NCI-H1092 treated with DMSO at 0.1 percent for 48 hours (cell line): ENCODE measurements at places on chromosomes 1 and 21.

DNA sequence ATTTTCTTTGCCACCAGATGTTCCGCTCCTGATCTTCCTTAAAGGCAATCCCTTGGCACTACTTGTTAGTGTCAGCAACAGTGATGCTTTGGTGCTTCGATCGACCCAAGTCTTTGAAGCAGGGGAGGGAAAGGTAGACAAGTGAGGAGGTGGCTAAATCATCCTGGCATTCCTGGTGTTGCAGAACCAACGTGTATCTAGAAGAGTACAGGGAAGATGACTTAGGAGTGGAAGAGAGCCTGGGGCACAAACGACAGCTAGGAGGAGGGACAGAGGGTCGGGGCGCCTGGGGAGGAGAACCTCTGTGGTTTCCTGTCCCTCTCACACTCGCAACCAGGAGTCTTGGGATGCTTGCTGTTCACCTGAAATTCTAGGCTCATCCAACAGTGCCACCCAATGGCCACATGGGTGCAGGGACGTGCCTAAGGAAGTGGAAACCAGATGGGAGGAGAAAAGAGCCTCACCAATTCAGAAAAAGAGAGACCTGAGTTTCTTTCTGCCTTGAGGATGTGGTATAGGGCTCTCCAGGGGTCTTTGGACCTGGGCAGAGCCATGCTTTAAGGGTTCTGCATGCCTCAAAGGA lies 9.5 kb upstream of the KCNA2 start:
- peak; percentile 72 for DNase-seq

DNA sequence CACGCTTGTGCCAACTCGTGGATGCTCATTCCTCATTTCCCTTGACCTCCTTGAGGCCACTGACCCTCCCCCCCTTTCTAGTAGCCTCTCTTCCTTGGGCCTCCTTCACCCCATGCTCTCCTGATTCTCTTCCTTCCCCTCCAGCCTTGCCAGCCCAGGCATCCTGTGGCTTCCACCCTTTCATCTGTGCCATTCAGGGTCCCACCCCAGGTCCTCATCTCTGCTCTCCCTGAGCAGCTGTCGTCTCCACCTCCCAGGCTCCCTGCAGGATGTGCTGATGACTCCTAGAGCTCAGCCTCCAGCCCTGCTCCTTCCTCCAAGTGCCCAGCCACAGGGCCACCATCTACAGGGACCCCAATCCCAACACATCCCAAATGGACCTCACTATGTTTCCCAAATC lies 197.4 kb downstream of the GRIK3 start:
- DNase-seq = no peak

DNA sequence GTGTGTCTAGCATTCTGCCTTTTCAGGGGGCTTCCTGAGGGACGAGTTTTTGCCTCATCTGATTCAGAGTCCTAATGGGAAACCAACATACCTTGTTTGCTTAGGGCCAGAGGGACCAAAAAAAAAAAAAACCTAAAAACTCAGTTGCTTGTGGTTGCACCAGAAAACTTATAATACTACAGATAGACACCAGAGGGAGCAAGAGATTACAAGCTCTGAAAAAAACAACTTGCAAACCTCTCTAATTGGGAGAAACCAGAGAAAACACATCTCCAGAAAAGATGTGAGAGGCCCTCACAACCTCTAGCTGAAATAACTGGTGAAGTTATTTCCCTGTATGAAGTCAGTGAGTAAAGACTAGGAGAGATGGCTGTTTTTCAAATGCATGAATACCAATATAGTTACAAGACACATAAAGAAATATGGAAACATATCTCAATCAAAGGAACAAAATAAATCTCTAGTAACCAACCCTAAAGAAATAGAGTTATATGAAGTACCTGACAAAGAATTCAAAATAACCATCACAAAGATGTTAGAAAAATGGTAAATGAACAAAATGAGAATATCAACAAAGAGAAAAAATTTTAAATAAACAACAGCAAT lies 233.7 kb upstream of the NFIA start:
- DNase-seq = peak; percentile 20

DNA sequence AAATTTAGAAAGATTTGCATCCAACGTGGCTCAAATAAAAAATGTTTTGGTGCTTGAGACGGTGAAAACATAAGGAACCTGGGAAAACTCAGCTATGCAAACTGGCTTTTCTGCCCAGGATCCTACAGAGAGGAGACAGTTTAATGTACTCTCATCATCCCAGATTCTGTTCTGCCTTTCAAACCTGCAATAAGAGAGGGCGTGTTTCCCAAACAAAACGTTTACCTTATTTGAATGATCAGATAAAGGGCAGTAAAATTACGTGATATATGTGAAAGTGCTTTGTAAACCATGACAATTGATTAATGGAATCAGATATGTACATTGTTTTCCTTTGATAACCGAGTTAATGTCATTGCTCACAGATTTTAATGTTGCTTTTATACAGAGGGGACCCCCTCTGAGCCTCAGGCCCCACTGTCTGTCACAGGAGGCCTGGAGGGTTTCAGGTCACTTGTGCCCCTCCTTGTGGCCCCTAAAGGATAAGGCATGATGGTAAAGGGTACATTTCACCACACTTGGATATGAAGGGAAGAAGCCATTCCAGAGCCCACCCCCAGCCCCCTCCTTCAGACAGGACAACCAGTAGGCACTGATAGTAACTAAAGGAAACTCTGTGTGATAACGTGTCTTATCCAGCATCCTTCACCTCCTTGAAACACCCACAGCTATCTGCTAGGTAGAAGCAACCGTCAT lies 157.6 kb downstream of the EDEM3 start:
- no peak for DNase-seq

GRCh38 chr1:4561205-4561604 lies 93.2 kb upstream of the AJAP1 start:
- no peak for DNase-seq

DNA sequence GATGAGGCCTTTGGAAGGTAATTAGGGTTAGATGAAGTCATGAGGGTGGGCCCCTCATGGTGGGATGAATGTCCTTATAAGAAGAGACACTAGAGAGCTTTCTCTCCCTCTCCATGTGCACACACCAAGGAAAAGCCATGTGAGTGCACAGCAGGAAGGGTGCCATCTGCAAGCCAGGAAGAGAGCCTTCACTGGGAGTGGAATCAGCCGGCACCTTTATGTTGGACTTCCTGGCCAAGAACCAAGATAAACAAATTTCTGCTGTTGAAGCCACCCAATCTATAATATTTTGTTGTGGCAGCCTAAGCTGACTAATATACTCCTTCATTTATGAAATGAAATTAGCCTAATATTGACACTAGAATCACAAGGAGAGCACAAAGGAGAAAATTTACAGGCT lies 38.2 kb upstream of the PKP1 start:
- peak; percentile 79 for DNase-seq

DNA sequence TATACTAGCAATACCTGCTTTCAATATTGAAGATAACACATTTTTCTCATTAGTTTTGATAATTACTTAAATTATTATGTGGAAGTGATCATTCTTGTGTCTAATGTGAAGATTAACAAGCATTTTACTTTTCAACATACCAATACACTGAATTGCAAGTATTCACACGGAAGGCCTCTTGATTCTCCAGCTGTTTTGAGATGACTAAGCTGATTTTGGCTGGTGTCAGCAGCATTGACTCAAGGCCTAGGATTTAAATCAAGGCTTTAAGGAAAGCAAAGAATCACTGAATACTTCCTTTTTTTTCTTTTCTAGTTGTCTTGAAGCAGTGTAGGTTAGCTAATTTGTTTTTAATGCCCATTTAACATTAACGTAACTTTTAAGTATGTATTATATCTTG lies 373.7 kb downstream of the SRGAP2C start:
- DNase-seq = no peak

- DNase-seq = no peak
These were observed 11.9 kb downstream of the TRAF3IP3 start for GRCh38 chr1:209767706-209768105.

DNA sequence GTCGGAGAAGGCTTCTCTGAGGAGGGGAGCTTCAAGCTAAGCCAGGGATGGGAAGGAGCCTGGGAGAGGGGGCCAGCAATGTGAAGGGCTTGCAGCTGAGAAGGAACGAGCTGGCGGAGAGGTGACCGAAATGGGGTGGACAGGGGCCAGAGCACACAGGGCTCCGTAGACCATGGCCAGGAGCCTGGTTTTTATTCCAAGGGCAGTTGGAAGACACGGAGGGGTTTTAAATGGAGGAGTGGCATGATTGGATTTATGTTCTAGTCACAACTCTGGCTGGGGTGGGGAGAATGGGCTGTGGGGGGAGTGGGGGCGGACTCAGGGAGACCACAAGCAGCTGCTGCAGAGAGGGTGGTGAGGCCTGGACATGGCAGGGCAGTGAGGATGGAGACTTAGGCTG lies 5.1 kb upstream of the EPS8L3 start:
- no peak for DNase-seq

DNA sequence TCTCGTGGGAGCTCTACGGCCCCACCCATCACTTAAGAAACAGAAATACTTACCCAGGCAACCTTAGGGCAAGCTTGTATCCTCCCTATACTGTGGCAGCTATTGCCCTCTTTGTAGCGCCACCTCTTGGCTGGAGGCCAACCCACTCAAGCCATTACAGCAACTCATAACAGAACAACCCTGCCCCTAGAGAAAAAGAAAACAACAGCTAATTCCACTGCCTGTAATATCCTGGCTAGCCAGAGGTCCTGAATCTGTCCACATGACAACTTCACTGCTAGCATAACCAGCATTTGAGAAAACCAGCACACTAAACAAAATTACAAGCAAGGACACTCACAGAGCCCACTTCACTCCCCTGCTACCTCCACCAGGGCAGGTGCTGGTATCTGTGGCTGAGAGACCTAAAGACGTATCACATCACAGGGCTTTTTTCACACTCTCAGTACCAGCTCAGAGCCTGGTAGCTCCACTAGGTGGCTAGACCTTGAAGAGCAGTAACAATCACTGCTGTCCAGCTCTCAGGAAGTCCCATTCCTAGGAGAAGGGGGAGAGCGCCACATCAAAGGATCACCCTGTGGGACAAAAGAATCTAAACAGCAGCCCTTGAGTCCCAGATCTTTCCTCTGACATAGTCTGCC lies 14.5 kb upstream of the MX1 start:
- no peak for DNase-seq

- DNase-seq = no peak
These were observed 306.9 kb downstream of the ASTN1 start for GRCh38 chr1:176857632-176858031.

- DNase-seq = no peak
These were observed 48.9 kb upstream of the SLC2A1 start for GRCh38 chr1:43007377-43008114.

GRCh38 chr1:203771901-203772301 lies 6.9 kb downstream of the LAX1 start:
- DNase-seq = no peak

GRCh38 chr1:59673573-59674450 lies 140.9 kb upstream of the HOOK1 start:
- DNase-seq = no peak

DNA sequence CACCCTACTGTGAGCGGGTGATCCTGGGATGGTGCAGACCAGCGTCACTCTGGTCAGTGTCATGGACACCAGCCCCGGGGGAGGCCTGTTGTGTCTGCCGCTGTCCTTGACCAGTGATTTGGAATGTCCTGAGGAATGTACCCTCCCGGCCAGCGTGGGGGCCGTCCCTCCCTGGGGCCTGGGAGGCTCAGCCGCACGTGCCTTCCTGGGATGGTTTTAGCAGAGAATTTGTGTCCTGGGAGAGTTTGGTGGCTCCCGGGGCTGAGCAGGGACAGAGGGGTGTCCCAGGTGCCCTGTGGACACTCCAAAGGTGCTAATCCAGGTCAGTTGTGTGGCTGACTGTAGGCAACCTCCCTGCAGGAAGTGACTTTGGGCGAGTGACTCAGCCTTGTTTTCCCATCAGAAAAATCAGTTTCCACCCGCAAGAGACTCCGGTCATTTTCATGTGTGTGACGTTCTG lies 6.2 kb downstream of the ARHGEF16 start:
- no peak for DNase-seq

DNA sequence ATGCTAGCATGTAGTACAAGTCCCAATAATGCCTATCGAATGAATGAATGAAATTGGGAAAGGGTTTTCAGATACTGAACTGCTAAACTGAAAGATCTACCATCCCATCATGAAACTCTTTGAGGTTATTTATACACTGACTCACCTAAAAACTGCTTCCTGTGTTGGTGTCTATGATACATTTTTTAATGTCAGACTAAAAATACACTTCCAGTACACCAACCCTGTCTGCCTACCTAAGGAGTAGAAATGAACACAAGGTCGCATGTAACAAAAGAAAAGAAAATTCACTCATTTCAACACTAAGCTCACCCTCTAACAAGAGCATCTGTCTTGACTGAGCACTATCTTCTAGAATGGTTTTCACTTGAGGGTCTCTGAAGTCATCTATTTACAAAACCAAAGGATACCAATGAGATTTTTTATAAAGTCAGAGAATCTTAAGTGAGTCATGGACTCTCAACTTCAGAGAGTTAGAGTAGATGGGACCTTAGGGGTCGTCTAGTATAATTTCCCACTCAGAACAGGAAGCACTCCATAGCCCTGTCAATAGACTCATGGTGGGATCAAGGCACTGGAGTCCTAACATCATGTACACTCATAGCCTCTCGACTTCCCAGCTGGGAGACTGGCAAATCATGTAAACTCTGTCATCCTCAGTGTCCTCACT lies 53.4 kb downstream of the WLS start:
- no peak for DNase-seq

DNA sequence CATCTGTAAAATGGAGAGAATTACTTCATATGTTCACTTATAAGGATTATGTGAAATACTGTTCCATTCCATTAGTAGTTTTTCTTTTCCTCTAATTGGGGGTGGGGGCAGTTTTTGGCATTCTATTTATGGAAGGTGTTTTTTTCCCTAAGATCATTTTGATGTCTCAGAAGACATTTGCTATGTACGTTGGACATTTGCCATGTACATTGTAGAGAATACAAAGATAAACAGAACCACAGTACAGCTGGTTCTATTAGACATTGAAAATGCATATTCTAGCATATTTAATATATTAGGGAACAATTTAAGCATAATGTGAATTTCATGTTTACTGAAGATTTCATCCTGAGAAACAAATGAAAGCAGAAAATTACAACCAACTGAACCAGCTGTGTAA lies 98.5 kb downstream of the PTBP2 start:
- no peak for DNase-seq

DNA sequence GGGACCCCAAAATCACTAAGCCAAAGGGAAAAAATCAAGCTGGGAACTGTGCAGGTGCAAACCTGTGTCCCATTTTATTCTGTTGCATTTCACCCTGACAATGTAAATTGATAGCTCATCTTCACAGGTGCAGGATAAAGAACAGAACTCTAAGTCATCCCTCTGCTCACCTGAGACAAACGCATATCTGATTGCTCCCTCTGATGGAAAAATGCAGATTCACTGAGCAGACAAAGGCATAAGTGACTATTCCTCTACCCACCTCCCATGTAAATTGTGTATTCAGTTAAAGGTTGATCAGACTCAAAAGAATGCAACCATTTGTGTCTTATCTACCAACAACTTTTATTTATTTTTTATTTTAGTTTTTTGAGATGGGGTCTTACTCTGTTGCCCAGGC lies 644.2 kb downstream of the PTPRU start:
- DNase-seq = peak; percentile 68

DNA sequence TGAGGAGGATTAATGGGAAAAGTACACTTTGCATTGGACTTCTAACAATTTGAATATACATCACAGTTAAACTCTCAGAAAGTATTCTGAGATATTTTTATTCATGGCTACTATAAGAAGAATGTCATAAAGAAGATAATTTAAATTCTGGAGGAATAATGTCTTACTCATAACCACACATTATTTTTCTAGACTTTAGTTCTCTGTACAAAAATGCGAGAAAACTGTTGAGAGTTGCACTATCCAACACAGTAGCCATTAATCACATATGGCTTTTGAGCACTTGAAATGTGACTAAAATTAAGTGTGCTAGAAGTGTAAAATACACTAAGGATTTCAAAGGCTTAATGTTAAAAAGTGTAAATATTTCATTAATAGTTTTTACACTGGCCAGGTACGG lies 53.8 kb downstream of the CRB1 start:
- DNase-seq = no peak
